ENCODE measurements at places on chromosomes 7 and 10.
A peak's percentile ranks its signal among the peaks of the same experiment; 100 is the strongest.

- no peak for DNase-seq
Observed at GRCh38 chr7:112149734-112150133, 56.5 kb downstream of the DOCK4 start.

- no peak for DNase-seq
Observed at GRCh38 chr10:75012471-75012870, 99.0 kb upstream of the SAMD8 start.

DNA sequence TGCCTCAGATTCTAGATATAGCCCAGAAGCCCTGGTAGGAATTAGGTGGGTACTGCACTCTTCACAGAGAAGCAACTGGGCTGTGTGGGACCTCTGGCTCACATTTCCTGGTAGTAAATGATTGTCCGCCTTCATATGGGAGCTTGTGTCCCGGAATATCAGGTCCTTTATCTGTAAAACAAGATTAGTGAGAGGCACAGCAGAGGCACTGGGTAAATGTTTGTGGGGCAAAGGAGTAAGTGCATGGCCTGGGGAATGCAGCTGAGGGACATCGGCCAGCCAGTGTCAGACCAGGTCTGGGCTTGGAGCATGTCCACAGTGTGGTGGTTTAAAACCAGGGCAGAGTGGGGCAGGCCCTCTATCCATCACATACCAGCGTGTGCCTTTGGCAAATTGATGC lies 323.3 kb upstream of the ZMIZ1 start:
- no peak for DNase-seq

- no peak for DNase-seq
Observed at GRCh38 chr7:116665332-116665996, 6.5 kb upstream of the MET start.

GRCh38 chr7:151181011-151181431 lies 6.0 kb downstream of the ASB10 start:
- no peak for DNase-seq

DNA sequence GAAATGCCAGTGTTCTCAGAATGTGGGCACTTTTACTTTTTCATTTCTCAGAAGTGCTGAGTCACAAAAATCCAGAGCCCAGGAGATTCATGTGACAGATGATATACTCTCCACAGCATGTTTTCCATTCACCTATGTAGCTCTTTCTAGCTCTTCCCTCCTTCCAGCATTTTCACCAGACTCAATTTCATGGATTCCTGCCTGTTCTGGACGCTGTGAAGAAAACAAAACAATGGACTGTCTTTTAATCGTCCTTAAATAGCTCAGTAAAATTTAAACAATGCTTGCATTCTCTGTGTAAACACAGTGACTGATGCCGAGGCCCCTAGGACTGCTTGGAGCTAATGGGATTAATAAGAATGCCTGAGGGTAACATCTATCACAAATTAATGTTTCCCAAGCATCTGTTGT lies 25.5 kb downstream of the ZNF713 start:
- no peak for DNase-seq

GRCh38 chr7:44438816-44439215 lies 51.6 kb downstream of the NUDCD3 start:
- no peak for DNase-seq

- no peak for DNase-seq
Observed at GRCh38 chr7:71612911-71613310, 481.0 kb downstream of the GALNT17 start.

DNA sequence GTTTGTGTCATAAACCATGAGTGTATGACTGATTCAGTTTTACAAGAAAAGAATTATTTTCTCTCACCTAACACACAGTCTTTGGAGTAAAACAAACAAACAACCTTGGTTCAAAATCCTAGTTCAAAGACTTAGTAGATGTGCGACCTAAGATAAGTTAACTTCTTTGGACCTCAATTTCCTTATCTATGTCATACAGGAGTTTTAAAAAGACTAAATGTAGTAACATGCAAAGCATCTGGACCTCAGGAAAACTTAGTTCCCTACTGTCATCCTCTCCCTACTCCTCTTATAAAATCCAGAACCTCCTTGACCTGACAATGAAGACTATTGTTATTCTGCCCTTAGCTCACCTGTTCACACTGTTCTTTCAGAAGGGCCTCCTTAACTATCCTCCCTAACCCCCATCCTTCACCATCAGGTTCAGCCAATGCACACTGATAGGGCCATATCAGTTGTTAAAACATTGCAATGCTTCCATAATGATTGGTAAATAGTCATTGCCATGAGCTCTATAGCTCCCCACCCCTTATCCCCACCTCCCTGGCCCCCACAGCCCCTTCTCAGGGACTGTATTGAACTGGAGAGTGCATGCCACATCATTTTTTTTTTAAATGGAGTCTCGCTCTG lies 28.8 kb upstream of the CCNJ start:
- no peak for DNase-seq

DNA sequence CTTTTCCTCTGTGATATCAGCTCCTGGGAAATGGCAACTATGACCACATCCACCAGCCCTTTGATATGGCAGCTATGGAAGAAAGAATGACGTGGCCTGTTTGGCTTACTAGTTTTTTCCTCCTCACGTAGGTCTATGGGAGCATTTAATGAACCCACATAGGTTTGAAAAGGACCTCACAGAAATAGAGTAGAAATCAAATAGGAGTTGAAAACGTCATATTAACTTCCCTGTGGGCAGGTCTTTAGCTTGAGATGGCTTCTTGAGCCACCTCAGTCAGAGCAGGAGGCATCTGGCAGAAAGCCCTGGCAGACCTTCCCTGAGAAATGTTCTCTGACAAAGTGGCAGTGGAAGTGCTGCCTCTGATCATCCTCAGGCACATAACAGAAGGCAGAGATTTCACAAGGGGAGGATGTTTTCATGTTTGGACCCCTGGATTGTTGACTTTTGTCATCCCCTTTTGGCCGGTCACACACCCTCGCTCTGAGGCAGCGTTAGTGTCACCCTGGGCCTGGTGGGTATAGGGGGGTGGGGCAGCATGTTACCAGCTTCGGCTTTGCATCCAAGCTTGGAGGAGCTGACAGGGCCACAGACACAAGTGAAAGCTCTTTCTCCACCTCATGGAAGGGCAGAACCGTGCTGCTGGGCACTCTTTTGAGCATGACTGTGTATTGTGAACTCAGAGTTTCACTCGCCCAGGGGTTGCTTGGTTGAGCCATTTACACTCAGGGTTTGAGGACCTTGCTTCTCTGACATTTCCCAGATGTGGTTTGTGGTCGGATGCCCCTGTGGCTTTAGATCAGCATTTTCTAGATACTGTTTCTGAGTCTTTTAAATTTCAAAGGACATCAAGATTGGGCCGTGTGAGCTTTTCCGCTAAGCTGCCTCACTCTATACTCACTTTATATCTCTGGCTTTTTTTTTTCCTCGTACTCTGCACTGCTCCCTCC lies 184.2 kb downstream of the STK31 start:
- DNase-seq: no peak

- no peak for DNase-seq
Observed at GRCh38 chr7:23207884-23208283, 26.0 kb downstream of the NUP42 start.

DNA sequence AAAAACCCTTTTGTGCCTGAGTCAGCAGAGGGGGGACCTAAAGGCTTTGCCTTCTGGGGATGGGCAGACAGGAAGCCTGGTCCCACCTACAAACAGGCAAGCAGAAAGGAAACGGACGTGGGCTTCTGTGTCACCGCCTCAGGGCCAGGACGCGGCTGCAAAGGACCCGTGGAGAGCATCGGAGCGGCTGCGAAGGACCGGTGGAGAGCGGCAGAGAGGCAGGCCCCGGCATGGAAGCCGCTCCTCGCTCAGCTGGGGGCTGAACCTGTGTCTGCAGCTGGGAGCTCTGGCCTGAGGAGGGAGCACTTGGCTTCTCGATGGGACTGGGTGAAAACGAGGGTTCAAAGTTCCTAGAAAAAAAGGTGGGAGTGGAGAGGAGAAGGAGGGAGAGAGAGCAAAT lies 125.4 kb upstream of the PPP2R2D start:
- DNase-seq: no peak

DNA sequence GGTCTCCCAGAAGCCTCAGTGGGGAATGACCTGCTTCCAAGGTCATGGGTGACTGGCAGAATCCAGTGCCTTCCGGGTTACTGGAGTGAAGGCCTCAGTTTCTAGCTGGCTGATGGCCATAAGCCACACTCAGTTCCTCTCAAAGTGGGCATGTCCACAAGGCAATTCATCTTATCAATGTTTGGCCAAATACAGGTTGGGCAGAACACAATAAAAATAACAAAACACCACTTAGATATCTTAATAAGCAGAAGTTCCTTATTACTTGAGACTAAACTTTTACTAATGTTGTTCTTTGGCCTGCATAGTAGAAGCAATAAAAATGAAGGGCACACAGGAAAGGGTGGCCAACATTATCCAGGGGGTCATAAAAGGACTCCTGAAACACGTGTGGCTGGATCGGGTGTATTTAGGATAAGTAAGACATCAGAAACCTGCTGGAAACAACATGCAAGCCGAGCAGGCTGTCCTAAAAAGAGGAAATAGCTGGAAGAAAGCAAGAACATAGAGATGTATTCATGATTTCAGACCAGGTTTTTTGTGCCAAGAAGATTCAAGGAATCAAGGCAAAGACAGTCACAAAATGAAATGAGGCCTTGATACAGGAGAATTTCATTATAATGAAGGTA lies 19.6 kb upstream of the AKR1C2 start:
- DNase-seq: no peak

- DNase-seq: no peak
Observed at GRCh38 chr10:32061440-32061839, 5.2 kb upstream of the KIF5B start.

GRCh38 chr10:3616880-3617279 lies 168.1 kb downstream of the KLF6 start:
- no peak for DNase-seq

- DNase-seq: no peak
Observed at GRCh38 chr10:49036638-49037037, 78.7 kb downstream of the VSTM4 start.

GRCh38 chr10:15843695-15844094 lies 16.6 kb downstream of the MINDY3 start:
- DNase-seq: no peak

DNA sequence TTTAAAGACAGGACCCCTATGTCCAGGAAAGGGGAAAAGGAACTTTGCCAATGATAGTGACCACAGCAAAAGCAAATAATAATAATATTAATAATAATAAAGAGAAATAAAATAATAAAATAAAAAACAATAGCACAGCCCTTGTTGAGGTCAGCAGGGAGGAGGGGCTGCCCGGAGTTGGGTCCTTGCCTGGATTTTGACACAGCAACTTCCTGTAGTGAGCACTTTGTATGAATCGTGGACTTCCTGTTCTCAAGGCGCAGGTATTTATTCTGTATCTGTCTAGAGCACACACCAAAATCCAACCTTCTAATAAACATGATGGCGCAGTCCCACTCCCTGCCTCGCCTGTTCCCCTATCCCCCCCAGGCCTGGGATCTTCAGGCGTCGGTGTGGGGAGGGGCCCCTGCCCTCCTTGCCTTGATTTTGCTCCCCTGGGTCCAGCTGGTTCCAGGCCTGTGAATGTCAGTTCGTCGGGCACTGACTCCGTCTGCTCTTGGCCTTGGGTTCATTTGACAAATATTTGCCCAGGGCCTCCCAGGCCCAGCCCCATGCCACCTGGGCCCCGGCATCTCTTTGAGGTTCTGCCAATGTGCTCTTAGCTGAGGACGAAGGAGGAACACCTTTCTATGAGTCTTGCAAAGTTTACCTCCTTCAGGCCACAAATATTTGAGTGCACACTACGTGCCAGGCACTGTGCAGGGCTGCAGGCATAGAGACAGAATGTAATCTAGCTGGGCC lies 13.9 kb downstream of the TRIM8 start:
- no peak for DNase-seq

GRCh38 chr10:5595994-5596471 lies 70.4 kb downstream of the ASB13 start:
- DNase-seq: peak; percentile 55

- DNase-seq: no peak
Observed at GRCh38 chr10:5606321-5606720, 60.1 kb downstream of the ASB13 start.

- DNase-seq: no peak
Observed at GRCh38 chr10:54094321-54094720, 706.7 kb downstream of the PCDH15 start.

DNA sequence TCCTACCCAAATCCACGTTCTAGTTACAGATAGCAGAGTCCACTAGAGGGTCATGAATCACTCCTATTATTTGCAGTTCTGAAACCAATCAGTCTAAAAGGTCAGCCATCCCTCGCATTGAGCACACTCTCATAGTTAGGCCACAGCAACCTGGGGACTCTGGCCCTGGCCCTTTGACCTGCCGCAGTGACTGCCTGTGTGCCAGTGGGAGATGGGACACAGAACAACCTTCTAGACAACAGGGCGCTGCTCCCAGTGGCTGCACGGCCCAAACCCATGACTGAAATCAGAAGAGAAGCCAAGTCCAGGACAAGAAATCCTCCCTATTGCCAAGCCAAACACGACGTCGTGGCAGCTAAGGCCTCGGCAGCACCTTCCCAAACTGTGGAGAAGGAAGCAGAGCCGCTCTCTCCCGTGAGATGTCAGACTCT lies 158.5 kb downstream of the HERPUD2 start:
- DNase-seq: no peak

DNA sequence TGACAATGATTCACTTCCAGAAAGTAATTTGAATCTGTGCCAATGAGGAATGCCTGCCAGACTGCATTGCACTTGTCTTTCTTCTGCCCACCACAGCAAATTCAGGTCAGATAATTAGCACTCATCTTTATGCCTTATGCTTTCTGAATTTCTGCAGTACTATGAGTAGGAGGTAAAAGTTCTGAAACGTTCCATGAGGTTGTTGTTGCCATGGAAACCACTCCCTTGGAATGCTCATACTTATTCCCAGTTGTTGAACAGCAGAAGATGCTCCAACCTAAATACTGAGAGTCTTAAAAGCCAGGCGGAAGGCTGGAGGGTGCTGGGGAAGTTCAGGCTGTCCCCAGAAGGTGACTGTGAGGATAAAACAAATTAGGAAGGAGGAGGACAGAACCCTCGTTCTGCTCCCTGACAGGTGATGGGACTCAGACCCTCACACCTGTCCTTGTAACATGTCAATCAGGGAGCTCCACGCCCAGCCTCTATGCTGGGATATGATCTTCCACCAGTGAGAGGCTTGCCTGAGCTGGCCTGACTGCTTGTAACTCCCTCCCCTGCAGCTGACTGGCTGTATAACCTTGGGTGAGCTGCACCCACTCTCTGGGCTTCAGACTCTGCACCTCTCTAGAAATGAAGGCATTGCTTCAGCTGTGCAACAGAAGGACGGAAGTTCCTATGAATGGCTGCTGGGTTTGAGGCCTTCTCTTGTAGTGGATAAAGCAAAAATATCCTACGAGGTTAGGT lies 554.3 kb upstream of the MGMT start:
- DNase-seq: no peak

DNA sequence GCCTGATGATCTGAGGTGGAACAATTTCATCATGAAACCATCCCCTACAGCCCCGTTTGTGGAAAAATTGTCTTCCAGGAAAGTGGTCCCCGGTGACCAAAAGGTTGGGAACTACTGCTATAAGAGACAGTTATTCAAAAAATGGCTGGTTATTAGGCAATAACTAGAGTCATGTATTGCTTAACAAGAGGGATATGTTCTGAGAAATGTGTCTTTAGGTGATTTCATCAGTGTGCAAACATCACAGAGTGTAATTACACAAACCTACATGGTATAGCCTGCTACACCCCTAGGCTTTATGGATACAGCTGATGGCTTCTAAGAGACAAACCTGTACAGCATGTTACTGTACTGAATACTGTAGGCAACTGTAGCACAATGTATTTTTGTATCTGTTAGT lies 71.3 kb upstream of the CSTF2T start:
- no peak for DNase-seq

- DNase-seq: no peak
Observed at GRCh38 chr7:136198168-136198567, 221.0 kb upstream of the MTPN start.

- DNase-seq: peak; percentile 87
Observed at GRCh38 chr10:119667562-119668328, 16.6 kb downstream of the BAG3 start.
